Neural crest cell (in vitro differentiated cells): ENCODE measurements at places on chromosomes 4 and X.

GRCh38 chrX:46643636-46644035, 70.1 kb downstream of the CHST7 start:
- no peak for DNase-seq

DNA sequence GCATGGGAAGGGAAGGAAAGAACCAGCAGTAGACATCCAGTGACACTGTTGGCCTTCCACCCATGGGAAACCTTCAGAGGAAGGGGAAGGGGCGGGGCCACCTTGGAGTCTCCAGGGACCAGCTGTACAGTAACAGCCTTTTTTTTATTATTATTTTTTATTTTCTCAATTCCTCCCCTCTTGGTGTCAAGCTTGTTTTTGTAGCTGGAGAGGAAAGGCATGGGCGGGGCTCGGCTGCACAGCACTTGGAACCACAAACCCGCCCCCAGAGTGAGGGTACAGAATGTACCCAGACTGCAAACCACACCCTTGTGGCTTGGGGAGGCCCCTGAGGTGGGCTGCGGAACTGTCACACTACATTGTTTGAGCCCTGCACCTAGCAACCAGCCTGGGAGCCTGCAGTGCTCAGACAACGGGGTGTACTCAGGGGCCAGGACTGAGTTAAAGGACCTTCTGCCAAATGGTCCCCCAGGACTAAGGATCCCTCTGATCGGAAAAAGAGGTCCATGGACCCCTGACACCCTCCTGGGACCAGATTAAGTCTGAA, 45.7 kb downstream of the PRPS1 start:
- DNase-seq = no peak

DNA sequence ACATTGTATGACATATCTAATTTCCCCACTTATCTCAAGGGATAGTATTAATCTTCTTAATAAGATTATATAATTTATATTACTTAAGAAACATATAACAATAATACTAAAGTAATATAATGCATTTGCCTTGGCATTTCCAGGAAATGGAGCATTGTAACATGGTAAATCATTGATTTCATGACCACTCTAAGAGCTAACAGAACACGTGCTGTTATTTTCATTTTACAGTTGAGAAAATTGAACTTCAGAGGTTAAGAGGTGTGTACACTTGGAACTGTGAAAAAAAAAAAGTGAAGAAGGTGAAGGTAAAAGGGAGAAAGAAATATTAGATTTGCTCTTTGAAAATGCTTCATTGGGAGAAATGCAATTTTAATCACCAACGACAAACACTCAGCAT, 522.6 kb downstream of the IL15 start:
- no peak for DNase-seq

DNA sequence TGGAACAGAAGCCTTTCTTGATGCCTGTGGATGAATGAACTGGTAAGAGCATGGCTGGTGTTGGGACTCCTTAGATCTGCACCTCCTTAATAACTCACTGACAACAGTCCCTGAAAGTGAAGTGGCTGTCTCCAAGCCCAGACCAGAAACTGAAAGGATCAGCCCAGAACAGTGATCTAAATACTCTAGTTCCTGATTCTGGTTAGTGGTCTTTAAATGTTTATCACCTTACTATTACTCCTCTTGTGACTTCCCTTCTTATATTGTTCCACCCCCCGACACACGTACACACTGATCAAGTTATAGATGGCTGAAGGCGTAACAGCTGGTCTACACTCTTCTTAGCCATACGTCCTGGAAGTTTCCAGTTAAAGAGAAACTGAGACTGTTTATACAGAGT, 33.8 kb upstream of the ARMCX2 start:
- DNase-seq = no peak

DNA sequence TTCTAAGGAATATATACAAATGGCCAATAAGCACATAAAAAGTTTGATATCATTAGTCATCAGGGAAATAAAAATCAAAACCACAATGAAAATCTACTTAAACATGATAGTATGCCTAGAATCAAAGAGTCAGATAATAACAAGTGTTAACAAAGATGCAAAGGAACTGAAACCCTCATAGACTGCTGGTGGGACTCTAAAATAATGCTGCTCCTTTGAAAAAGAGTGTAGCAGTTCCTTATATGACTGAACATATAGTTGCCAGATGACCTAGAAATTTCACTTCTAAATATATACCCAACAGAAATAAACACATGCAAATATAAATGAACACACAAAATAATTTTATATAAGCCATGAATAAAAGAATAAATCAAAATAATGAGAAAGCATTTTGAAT, 205.1 kb upstream of the CTSO start:
- no peak for DNase-seq

DNA sequence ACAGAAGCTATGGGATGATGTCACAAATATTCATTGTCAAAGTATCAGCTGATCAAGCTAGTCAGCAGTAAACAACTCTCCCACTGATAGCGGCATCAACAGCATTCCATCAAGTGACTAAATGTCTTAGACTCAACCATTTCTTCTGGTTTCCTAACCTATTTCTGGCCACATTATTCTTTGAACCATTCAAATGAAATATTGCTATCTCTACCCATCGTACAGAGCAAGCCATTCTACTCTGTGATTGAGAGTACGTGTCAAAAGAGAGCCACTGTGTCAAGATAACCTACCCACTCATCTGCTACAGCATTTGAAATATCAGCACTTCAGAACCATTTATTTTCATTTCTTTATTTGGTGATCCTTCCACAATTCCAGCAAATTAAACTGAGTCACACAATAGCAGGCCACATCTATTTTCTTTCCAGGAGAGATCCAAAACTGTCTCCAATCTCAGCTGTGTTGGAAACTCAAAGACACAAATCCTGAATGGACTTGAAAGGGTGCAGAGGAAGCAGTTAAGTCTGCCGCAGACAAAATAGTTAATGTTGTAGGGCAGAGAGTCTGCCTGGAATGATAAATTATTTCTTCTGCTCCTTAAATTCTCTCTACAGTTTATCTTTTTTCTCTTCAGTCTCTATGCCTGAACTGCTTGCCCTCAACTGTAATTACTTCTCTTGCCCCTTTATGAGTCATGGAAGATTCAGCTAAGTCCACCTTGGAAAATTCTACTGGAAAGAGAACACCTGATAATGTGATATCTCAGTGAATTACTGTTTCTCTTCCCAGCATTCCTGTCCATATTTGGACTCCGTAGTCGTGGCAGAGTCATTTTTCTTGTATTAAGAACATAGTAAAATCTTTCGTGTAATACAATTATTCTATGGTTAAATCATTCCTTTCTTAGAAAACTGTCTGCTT, 364.8 kb downstream of the PDGFC start:
- no peak for DNase-seq

DNA sequence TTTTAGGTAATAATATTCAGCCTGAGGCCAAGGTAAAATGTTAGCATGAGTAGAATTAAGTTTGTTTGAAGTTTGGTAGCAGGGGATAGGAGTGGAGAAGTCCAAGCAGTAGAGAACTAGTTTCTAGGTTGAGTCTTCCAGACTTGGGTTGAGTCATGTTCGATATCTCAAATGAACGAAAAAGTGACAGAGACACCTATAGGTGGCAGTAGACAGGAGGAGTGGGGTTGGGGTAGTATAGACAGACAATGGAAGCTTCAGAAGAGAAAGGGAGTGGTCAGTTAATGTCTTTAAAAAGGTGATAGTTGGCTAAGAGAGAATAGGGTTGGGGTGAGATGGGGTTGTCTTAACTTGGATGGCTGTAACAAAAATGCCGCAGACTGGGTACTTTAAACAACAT, 58.7 kb upstream of the EMCN start:
- no peak for DNase-seq

DNA sequence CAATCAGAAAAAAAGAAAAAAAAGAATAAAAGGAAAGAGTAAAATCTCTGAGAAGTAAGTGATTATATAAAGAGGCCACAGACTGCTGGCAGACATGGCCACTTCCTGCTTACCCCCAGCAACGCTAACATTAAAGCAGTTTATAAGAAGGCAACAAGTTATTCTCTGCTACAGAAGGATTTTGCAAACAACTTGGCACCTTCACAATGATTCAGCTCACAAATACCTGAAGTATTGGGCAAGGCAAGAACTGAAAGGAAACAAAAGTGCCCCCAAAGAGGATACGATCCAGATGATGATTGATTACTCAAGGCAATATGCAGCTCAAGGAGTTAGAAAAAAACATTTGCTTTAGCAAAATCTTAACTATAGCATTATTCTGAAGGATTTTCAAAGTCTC, 718.8 kb downstream of the KLHL13 start:
- no peak for DNase-seq

DNA sequence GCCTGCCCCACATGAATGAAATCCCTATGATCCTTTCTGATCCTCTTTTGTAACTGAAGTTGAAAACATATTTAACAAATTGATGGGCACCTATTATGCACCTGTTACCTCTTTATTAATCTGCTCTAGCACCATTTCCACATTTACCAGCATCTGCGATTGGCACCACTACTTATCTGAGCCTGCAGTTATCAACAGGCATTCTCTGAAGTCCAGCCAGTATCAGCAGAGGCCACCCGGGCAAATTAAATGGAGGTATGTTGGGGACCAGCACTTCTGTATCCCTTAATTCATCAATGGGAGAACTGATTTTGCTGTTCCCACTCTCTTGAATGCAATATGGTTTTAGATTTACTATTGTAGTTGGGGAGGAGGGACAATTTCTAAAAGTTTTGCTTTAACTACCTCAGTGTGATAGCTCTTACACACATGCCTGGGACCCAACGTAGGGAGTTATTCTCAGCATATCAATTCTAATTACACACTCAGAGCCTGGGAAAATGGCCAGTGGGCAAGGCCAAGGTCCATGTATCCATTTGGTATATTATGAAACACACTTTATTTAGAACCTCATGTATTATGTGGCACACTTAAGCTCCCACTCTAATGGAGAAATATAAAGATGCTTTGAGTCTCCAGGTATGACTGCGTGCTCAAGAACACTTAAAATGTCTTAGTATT, 1927.1 kb upstream of the PCDH7 start:
- DNase-seq = no peak

- DNase-seq = no peak
Observed at GRCh38 chrX:29229802-29230201, 642.6 kb downstream of the IL1RAPL1 start.

GRCh38 chr4:87251106-87251505, 30.7 kb upstream of the KLHL8 start:
- DNase-seq = no peak
